Right forelimb (tissue), 1 donor: ENCODE measurements at places on chromosomes 11 and 22.

DNA sequence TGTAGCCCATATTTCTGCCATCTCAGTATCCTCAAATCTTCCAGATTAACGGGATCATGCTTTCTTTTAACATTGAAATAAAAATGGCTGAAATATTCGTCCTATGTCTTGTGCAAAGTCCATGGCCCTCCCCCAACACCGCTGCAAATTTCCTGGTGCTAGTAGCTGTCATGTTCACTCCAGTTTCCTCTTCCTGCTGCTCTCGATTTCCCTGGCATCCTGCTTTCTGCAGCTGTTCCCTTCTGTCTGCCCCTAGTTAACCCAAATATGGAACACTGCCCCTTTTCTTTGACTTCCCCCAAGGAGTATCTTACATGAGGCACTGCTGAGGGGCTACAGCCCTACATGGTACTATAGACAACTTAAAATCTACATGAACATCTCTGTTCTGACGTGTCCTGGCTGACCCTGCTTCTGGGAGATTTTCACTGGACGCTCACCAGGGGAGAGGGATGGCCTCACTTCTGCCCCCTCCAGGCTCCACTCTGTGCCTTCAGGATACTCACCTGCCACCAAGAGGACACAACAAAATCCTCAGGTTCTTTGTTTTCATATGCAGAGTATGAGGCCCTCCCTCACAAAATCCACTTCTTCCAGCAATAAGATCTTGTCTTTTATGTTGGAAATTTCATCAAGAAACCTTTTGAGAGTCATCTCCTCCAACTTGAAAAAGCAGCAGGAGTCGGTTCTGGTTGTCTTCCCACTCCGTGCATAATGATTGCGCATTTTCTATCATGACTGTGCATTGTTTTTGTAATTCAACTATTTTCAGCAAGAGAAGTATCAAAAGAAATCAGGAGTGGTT, 29.5 kb upstream of the SCUBE2 start:
- no peak for DNase-seq

- DNase-seq, result no peak
Observed at GRCh38 chr11:75578977-75579376, 16.9 kb downstream of the SERPINH1 start.

DNA sequence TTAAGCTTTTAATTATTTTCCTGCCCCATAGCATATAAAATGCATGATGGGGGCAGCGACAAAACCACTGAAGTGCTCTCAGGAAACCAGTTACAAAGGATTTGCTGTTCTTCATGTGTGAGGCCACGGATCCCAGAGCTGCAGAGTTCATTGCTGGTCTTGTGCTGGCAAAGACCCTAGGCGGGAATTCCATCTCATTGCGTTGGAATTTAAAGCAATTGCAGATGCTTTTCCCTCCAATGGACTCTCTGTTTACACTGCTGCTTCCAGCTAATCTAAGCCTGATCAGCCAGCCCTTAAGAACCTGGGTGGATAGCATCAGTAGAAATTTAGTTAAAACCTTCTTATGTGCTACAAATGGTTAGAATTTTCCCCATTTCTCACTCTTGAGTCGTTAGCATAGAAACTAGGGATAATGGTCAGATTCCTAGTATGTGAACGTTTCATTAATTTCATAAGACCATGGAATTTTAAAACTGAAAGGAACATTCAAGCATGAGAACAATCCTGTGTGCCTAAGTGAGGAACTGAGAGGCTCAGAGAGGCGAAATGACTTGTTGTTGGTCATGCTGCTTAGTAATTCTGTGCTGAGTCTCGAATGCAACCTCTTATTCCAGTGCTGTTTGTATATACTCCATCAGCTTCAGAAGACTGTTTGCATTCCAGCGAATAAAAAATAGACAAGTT, 36.1 kb upstream of the ADSL start:
- peak; percentile 73 for DNase-seq

DNA sequence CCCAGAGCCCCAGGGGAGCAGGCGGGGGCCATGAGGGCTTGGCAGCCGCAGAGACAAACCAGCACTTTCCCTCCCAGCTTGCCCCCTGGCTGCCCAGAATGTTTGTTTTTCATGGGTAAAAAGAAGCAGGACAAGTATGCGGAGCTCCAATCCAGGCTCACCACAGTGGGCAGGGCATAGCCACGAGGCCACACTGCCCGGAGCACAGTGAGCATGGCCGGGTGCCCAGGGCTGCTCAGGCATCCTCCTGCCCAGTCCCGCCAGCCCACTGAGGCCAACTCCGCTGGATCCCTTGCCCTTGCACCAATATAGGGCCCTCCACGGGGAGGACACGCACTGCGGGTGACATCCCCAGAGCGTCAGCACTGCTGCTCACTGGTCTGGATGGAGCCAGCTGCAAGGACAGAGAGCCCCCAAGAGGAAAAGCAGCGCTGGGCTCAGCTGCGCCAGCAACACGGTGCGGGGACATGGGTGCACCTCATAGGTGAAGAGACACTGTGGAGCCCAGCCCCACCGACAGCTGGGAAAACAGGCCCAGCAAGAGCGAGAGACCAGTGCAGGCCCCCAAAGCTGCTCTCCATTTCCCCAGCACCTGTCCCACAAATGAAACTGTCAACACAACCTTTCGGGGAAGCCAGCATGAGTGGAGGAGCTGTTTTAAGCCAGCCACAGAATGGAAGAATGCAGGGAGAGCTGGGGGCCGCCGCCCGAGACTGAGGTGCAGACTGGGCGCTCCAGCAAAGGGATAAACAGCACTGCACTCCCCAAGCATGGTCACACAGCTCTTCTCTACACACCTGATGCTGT, 24.8 kb downstream of the ARVCF start:
- DNase-seq, result no peak

- DNase-seq, result no peak
Observed at GRCh38 chr11:108939135-108939534, 274.3 kb downstream of the DDX10 start.

DNA sequence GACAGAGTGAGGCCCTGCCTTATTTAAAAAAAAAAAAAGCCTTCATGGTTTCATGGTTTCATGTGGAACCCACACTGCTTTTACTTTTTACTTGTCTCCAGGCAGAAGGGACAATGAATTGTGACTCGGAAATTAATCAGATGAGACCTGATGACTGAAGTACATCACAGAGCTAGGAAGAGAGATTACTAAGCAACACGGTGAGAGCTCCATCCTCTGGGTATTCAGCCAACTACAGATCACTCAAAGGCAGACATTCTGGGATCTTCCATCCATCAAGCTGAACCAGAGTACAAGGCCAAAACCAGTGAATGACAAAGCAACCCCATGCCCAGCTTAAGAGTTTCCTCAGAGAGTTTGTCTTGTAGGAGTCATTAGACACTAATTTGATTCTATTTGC, 433.2 kb downstream of the SOX6 start:
- DNase-seq, result no peak

- no peak for DNase-seq
Observed at GRCh38 chr11:67050139-67050538, 6.5 kb upstream of the RHOD start.

DNA sequence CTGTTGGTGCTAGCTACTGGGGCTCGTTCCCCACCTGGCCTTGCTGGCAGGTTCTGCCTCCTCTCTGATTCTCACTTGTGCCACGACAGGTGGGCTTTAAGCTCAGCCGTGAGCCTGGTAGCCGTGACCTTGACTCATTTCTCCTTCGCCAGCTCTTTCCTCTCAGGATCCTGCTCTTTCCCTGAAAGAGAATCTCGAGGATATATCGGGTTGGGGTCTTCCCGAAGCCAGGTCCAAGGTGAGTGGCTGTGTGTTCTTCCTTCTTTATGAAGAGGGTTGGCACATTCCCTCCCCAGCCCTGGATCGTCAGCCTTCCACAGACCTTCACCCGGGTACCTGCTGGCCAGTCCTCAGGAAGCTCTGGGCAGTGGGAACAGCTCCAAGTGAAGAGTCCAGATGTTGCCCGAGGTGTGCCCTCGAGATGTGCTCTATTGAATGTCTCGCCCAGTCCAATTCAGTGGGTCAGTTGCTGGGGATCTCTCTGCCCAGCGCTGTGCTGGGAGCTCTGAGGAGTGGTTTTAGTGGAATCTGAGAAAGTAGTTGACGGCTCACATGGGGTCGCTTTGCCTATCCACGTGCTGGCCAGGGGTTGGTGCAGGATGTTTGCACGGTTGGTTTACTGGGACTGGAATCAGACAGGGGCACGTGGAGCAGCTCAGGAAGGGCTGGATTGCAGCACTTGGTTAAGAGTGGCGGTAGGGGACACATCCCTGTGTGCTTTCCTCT, 1.4 kb downstream of the ZNF74 start:
- no peak for DNase-seq
